ENCODE measurements at places on chromosomes 7 and 10.

DNA sequence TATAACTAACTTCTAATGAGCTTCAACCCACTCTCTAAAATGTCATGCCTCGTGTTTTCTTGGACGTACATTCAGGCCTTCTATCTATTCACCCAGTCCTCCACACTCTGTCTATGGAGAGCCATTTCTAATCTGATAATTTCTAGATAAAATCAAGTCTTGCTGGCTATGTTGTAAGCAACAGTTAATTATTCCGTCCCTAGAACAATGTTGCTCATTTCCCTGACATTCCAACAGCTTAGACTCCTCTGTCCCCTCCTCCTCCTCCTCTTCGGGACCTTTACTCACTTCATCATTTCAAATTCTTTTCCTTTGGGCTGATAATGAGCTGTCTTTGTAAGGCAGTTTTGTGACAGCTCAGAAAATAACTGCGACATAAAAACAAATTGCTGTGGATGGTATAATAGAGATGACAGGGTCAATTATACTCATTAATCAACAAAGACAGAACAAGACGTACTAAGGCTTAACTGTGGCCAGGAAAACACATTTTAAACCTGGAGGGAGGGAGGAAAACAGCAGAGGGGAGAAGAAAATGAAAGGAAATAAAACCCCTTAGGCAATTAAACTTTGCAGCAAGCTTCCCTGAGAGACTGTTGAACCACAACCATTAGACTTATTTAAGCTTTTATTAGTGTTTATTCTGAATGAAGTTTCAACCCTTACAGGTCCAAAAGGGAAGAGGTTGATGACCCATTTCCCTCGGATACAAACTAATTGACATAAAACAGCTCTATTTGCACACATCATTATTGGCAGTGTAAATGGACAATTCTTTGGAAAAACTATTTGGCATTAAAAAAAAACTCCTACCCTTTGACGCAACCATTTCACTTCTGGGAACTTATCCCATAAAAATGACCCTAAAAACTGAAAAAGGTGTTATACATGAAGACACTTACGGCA is 179.1 kb downstream of the SFMBT2 start:
- no peak for DNase-seq

DNA sequence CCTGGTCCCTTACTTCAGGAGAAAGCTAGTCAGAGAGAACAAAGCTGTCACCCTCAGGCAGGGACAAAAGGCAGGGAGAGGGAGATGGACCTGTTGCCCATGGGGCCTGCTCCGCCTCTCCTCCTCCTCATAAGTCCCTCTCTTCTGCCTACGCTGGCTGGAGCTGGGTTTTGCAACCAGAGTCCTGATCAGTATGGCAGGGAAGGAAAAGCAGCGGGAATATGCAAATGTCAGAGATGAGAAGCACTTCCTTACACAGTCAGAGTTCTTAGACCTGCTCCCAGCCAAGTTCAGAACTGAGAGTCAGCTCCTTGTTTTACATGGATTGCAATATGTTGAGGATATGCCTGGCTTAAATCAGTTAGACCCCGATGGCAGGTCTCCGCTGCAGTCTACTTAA is 231.1 kb downstream of the ADAM12 start:
- DNase-seq, result no peak

DNA sequence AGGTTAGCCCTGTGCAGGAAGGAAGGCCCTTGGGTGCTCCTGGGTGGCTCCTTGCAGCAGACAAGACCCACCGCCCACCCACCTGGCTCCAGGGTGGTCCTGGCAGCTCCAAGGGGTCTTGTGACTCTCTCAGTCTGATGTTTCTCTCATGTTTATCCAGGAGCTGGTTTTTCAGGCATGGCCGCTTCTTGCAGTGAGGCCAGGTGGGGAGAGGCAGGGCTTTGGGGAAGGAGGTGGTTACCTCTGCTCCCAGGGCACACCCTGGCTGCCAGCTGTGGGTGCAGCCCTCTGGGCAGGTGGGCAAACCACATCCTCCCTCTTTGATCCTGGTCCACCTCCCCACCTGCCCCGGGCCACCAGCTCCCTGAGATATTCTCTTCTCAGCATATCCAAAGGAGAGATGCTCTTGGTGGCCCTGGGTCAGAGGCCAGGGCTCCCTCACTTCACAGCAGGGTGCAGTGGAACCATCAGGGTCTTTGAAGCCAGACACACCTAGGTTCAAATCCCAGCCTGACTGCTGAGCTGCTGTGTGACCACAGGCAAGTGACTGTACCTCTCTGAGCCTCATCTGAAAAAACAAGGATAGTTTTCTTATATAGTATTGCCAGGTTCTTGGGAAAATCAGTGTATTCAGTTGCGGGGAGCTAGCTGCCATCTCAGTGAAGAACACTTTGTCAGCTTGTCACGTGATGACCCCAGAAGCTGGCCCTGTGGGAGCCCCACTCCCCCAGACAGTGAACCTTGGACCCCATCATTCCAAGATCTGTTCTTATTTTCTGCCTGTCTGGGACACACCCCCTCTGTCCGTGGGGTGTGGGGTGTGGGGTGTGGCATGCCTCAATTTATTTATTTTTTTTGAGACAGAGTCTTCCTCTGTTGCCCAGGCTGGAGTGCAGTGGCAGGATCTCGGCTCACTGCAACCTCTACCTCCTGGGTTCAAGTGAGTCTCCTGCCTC is 11.5 kb downstream of the GTF2IRD1 start:
- DNase-seq, result no peak

- no peak for DNase-seq
Measured at GRCh38 chr7:50216626-50217025, 87.9 kb upstream of the IKZF1 start.

GRCh38 chr7:105210721-105211205 is 178.0 kb downstream of the SRPK2 start:
- no peak for DNase-seq

- no peak for DNase-seq
Measured at GRCh38 chr7:13687500-13687899, 302.0 kb downstream of the ETV1 start.

- no peak for DNase-seq
Measured at GRCh38 chr7:157603005-157603404, 266.2 kb downstream of the DNAJB6 start.

DNA sequence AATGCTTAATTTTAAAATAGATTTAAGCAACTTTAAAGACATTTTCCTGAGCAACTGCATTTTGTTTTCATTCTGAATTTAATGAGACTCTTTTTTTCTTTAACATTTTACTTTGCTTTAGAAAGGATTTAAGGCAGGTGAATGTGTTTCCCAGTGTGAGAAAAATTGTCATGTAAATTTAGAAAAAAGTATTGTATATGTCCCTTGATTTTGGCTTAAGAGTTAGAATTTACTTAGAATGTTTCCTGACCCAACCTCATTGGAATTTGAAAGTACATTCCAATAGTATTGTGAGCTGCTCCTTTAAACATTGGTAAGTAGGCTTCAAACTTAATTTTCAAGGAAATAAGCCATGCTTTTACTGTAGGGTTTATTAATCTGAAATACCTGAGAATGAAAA is 110.2 kb downstream of the PTEN start:
- DNase-seq, result peak; percentile 10

DNA sequence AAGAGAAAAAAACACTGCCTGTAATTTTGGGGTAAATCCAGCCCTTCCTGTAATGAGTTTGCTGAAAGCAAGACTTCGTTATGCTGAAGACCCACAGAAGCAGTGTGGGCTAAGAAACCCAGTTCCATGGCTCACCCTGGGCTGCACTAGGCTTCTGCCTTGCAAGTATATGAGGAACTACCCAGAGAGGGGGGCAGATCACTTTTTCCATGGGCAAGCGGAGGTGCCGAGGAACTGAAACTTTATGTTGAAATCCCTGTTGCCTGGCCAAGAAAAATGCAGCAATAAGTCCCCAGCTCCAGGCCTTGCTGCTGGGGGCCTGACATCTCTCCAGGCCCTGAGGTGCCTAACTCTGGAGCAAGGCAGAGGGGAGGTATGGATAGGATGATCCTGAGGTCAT is 8.5 kb downstream of the RASSF4 start:
- DNase-seq, result peak; percentile 31

DNA sequence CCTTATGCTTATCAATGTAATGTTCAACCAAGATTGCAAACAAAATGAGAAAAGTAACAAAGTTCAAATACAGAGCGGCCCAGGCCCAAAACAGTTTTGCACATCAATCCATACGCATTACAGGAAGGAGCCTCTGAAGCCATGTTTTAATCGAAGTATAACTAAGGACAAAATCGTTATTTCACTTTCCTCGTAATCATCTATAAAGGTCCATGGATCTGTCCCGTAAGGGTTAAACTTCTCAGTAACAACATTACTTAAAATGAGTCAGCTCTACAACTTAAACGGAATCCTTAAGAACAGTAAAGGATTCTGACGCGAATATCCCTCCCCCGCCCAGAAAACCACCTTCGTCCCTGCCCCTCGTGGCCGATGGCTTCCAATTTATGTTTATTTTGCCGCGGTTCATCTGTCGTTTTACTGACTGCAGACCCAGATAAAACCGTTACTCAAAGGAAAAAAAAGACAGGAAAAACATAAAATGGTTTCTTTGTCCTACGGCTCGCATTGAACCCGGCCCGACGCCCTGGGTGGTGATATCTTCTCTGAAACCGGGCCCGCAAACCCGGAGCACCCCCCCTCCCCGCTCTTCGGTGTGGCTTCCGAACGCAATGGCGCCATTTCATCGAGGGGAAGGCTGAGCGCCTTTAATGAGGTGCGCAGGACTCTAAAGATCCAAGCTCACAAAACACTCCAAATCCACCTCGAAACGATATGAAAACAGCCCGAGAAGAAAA is 1.1 kb downstream of the HNRNPA2B1 start:
- peak; percentile 41 for DNase-seq

DNA sequence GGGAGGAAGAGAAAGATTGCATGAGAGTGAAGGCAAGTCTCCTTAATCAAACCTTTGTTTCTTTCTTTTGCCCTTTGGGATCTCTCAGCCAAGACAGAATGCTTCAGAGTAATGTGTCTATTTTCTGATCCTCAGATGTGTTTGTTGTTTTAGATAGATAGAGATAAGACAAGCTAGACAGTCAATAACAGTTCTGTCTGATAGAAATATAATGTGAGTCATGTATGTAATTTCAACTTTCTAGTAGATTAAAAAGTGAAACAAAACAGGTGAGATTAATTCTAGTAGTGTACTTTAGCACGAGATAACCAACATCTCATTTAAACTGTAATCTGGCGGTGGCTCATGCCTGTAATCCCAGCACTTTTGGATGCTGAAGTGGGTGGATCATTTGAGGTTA is 159.2 kb downstream of the GATA3 start:
- no peak for DNase-seq

- peak; percentile 6 for DNase-seq
Measured at GRCh38 chr10:75632805-75633462, 201.5 kb downstream of the LRMDA start.

GRCh38 chr7:158274996-158275395 is 312.6 kb downstream of the PTPRN2 start:
- no peak for DNase-seq

- no peak for DNase-seq
Measured at GRCh38 chr7:120997882-120998474, 9.5 kb downstream of the CPED1 start.

DNA sequence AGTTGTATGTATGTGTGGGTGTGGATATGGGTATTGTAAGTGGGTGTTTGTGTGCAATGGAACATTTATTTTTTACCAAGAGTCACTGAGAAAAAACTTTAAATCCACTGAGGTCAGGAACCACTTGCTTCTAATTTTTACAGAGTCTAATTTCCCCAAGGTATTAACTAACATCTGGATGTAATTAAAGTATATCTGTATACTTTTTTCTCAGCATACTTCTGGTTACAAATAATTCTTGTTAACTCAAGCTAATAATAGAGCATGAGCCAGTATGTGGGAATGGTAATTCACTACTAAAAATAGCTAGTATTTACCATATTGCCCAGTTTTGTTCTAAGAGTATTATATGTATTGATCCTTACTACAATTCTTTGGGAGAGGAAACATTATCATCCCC is 24.6 kb upstream of the STEAP4 start:
- peak; percentile 5 for DNase-seq

- DNase-seq, result no peak
Measured at GRCh38 chr7:97390915-97391593, 273.6 kb downstream of the SDHAF3 start.

GRCh38 chr10:75469006-75469616 is 37.7 kb downstream of the LRMDA start:
- peak; percentile 91 for DNase-seq

DNA sequence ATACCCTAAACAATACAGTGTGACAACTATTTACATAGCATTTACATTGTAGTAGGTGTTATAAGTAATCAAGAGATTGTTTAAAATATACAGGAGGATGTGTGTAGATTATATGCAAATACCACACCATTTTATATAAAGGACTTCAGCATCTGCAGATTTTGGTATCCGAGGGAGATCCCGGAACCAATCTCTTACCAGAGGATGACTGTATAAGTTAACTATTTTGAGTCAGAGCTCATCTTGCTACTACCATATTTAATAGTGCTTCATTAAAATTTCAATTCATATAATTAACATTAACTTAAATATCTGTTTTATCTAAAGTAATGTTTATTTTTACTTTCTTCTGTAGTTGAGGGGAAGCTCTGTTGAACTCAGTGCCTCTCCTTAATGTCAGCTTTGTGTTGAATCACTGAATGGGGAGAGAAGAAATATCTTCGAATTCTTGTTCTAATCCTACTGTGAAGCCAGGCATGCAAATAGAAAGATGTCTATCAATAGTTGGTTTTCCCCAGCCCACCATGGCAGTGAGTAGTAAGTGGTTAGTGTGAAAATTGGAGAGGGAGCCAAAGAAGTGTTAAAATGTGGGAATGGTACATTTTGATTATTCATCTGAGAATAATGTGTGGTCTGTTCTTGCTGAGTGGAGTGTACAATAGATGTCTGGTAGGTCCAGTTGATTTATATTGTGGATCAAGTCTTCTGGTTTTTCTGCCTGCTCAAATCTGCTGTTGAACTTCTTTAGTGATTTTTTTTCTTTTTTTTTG is 90.1 kb upstream of the CYP26C1 start:
- no peak for DNase-seq

GRCh38 chr7:107613948-107614347 is 33.9 kb downstream of the BCAP29 start:
- DNase-seq, result no peak

GRCh38 chr10:104622598-104623209 is 18.4 kb upstream of the SORCS3 start:
- peak; percentile 24 for DNase-seq

DNA sequence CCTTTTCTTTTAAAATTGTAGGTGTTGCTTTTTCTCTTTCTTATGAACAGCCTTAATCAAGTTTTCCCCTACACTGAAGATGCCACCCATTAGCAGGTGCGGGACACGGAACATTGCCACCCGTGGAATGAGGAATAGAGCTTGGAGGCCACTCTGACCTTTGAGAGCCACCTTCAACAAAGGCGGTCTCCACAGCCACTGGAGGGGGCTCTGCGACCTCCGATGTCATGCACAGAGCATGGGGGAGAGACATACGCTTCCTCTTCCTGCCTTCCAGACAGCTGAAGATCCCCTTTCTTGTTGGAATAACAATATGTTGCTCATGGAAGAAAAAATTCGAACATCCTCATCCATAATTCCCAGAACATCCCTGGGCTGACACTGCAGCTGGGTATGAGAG is 39.1 kb downstream of the ADARB2 start:
- DNase-seq, result no peak

All from AG08395 (cell line).